ENCODE measurements at places on chromosomes 4 and X. TPM values are rescaled to one million over a fixed set of nuclear protein-coding genes. Genes with fewer than 3 reads are reported as not detected.

USP17L30 gene
- total RNA-seq, result not detected

ANK2 gene
- 24.0 TPM for total RNA-seq

MXRA5 gene
- not detected for total RNA-seq

MAGEE1 gene
- total RNA-seq, result 1.4 TPM

FAM53A gene
- 1.3 TPM for total RNA-seq

All from NCI-H460 (cell line).